ENCODE measurements at places on chromosomes 2 and 18.

DNA sequence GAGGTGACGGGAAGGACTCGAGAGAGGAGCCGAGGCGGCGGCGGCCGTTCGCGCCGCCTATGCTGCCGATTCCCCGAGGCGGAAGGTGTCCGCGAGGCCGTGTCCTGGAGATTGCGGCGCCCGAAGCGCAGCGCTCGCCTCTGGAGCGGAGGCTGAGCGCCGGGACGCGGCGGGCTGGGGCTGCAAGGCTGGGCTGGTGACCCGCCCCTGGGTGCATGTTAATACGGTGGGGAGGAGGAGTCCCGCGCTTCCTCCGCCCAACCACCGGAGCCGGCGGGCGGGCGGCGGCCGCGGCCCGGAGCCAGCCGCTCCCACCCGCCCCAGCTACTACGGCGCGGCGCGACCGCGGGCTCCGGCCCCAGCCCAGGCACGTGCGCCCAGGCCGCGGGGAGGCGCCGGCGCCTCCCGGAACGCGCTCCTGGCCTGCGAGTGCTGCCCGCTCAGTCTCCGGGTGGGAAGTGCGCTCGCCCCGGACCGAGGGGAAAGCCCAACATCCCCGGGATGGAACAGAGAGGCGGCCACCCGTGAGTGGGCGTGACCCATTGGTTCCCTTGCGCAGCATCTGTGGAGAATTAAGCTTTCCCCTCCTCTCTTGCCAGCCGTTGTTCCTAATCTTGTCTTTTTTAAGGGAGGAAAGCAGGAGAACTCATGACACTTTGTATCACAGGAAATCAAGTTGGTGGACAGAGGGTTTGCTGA, at the start of gene DLGAP1:
Gene DLGAP1 (minus strand): TSS at position 195 of the 699 bp plus-strand sequence.
- no peak for DNase-seq

DNA sequence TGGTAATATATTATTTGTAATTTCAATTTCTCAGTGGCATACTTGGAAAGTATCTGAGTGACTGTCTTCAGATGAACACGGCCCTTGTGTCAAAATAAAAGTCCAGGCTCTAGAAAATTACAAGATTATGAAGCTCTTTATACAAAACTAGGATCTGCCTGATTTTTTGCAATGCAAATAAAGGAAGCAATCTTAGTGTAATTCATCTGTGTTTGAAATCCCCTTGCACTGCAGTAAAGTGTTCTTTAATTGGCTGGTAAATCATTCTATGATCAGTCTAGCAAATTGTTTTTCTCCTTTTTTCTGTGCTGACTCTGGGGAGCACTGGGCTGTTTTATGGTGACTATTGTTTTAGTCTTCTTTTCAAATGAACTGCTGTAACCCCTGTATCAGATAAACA, 1039.0 kb downstream of the SOCS6 start:
- no peak for DNase-seq

DNA sequence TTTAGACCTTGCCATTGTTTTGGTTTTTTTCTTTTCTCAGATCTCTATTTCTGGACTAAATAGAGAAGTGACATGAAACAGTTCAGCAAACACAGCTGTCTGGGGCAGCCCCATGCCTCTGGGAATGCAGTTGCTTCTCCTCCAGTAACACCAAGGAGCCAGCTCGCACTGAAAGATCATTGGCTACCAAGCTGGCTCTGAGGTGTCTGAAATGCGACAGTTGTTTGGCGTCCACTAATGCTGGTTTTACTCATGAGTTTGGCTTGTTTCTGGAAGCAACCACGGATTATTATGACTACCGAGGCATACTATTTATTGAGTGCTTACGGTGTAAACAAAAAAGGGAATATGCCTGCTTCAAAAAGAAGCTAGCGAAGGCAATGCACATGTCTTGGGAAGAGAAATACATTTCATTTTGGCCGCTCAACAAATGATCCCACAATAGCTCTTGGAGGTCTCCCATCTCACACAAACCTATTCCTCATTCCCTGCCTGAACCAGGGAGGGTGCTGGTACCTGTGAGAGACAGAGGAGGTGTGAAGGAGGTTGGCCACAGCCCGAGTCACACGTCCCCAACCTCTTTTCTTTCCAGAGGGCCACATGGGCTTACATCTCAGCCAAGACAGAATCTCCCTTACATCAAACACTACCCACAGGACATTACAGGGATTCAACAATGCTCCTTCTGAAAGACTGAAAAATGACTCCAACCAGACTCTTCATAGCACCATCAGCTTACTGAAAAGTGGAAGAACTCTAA, 37.5 kb upstream of the NEB start:
- DNase-seq: no peak

GRCh38 chr18:49249521-49249920, 210.9 kb downstream of the DYM start:
- DNase-seq: no peak

- no peak for DNase-seq
Measured at GRCh38 chr2:224404796-224405195, 2.9 kb upstream of the FAM124B start.

DNA sequence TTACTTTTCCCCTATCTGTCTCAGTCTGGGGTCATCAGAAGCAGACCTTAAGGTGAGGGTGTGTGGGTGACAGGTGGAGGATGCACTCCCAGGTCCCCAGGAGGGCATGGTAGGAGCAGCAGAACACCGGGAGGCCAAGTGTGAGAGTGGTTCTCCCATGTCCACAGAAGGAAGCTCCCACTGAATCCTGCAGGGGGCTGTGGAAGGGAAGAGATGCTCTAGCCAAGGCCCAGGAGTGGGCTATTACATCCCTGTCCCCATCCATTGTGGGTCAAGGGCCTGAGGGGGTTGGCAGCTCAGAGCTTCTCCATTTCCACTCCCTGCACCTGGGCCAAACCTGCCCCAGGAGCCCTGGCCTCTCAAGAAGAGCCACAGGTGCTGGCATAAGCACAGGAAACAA, 86.4 kb upstream of the KCNE4 start:
- DNase-seq: no peak

DNA sequence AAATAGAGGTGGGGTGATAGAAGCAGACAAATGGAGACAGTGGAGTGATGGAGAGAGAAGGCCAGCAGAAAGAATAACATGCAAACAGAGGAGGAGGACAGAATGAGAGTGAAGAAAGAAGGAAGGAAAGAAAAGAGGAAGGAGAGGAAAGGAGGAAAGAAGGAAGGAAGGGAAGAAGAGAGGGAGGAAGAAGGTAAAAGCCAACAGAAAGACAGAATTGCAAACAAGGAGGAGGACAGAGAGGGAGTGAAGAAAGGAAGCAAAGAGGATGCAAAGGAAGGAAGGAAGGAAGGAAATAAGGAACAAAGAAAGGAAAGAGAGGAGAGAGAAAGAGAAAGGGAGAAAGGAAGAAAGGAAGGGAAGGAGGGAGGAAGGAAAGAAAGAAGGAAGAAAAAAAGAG, 444.0 kb downstream of the IRS1 start:
- DNase-seq: no peak

DNA sequence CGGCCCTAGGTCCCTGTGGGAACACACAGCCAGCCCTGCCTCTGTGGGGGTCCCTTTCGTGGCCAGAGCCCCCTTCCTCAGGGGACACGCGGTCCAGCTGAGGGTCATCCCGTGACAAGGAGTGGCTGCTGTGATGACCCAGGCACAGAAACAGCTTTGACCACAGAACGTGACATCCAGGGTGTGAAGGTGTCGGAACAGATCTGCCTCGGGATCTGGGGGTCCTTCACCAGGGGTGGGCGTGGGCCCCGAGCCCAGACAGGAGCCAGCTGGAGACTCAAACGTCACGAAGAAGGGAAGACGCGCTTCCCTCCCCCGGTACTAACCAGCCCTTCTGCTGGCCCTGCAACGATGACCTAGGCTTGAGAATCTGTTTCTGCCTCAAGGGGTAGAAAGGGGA, 75.9 kb downstream of the NFATC1 start:
- no peak for DNase-seq

DNA sequence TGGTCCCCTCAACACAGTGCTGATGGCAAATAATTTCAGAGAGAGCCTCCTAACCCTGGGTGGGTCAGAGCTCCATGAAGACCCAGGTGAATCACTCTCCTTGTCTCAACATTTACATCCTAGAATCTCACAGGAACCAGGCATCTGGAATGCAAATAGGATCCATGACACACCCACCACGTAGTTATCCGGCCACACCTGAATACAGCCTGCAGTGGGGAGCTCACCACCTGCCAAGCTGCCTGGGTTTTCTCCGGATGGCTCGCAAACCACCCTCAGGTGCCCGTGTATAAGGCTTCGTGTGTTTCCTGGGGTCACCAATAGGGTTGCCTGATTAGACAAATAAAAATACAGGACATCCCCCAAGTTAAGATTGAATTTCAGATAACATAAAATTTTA, 9.9 kb downstream of the CHST10 start:
- no peak for DNase-seq

GRCh38 chr2:84925724-84926376, 20.4 kb downstream of the TMSB10 start:
- DNase-seq: peak; percentile 70

DNA sequence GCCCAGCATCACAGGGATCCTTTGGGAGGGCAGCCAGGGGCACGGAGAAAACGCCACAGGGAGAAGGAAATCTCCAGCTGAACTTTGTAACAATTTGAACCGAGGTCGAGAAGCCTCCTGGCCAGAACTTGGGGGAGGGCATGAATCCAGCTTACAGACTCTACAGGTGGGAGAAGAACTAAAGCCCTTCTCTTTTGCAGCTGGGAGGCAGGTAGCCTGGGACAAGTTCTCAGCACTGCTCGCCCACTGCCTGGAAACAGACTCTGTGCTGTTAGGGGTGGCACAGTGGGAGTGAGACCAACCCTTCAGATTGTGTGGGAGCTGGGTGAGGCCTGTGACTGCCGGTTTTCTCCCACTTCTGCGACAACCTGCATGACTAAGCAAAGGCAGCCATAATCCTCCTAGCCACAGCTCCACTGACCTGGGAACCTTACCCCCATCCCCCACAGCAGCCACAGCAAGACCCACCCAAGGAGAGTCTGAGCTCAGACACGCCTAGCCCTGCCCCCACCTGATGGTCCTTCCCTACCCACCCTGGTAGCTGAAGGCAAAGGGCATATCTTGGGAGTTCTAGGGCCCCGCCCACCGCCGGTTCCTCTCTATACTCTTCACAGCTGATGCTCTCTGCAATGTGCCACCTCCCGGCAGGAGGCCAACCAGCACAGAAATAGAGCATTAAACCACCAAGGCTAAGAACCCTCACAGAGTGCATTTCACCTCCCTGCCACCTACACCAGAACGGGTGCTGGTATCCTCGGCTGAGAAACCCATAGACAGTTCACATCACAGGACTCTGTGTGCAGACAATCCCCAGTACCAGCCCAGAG, 136.0 kb upstream of the SIX2 start:
- no peak for DNase-seq
